ENCODE measurements at places on chromosomes 1 and 21. TPM values are rescaled to one million over a fixed set of nuclear protein-coding genes. Genes with fewer than 3 reads are reported as not detected.
A peak's percentile ranks its signal among the peaks of the same experiment; 100 is the strongest.

DNA sequence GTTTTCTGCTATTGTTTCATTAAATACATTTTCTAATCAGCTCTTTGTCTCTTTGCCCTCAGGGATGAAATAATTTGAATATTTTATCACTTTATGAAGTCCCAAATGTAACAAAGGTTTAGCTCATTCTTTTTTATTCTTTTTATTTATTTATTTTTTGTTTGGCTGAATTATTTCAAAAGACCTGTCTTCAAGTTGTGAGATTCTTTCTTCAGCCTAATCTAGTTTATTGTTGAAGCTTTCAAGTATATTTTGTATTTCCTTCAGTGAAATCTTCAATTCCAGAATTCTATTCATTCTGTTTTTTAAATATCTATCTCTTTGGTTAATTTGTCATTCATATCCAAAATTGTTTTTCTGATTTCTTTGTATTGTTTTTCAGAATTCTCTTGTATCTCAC lies 10.8 kb downstream of the LY9 start:
- DNase-seq, result no peak

DNA sequence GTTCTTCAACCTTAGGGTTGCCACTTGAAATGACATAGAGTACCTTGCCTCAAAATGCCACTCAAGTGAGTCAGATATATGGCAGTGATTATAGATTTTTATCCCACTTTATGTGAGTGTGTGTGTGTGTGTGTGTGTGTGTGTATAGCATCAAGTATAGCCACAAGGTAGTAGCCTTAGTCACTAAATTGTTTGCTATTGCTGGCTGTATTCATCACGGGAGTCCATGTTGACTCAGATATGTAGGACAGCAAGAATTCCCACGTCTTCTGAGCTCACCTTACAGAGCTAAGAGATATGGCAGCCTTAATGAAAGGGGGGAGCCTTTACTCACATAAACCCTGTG lies 9.3 kb downstream of the ETS2 start:
- no peak for DNase-seq

- DNase-seq, result no peak
Measured at GRCh38 chr1:229629261-229629660, 3.2 kb downstream of the URB2 start.

DNA sequence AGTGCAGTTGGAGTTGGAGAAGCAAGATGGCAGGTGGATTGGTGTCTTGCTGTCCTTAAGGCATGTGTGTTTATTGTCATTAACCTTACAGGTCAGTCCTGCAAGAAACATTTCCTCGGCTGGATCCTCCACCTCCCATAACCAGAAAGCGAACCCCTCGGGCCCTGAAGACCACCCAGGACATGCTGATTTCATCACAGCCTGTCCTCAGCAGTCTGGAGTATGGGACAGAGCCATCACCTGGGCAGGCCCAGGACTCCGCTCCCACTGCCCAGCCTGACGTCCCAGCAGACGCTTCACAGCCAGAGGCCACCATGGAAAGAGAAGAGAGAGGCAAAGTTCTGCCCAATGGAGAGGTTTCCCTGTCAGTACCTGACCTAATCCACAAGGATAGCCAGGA lies 1.6 kb downstream of the C1orf226 start:
- DNase-seq, result no peak

DNA sequence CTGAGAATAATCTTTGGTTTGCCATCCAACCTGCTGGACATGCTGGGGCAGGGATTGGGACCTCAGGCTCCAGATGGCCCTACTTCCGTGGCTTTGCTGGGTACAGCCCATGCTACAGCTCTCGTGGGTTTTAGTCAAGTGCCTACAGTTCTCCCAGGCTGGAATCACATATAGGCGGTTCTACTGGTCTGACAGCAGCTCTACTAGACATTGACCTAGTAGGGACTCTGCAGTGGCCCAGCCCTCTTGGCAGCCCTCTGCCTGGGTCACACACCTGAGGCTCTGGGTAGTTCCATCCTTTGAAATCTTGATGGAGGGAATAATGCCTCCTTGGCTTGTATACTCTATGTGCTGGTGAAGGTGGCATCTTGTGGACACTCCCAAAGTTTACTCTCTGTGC lies 72.2 kb downstream of the PGM1 start:
- no peak for DNase-seq

DNA sequence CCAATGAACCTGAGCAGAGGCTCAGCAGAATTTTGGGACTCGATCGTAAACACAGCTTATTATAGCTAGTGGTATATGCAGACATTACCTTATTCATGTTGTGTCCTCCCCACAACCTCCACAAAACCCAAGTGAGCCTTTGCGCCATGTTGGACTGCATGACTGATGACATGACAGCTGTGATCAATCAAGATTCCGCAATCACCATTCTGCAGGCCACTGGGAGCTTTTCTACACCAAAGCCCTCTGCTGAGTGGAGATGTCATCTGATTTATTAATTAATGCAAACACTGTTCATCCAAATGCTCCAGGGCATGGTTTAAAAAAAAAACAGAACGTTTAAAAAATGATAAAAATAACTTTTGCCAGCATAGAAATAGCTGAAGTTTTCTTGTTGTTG lies 7.9 kb upstream of the SRP9 start:
- no peak for DNase-seq

DNA sequence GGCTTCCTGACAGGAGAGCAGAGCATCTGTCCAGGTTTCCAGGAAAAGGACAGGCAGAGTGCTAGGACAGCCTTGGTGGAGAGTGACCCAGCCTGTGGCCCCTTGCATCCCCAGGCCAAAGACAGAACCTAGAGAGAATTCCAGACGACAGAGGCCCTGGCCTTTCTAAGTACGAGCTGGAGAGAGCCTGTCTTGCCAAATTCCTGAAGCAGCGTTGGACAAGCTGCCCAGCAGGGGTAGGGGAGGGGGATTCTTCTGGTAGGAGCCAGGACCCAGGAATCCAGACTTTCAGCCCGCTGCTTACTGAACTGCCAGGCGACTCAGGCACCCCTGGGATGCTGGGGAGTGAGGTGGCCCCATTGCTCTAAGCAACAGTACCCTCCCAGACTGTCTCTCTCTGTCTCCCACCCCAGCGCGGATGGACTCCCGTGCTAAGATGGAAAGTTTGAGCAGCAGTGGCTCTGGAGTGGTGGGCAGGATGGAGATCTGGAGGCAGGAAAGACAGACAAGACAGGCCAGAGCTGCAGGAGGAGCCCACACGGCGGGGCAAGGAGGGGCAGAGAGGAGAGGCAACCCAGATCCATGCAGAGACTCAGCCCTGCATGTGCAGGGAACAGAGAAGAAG lies 8.8 kb upstream of the PEAR1 start:
- DNase-seq, result no peak

DNA sequence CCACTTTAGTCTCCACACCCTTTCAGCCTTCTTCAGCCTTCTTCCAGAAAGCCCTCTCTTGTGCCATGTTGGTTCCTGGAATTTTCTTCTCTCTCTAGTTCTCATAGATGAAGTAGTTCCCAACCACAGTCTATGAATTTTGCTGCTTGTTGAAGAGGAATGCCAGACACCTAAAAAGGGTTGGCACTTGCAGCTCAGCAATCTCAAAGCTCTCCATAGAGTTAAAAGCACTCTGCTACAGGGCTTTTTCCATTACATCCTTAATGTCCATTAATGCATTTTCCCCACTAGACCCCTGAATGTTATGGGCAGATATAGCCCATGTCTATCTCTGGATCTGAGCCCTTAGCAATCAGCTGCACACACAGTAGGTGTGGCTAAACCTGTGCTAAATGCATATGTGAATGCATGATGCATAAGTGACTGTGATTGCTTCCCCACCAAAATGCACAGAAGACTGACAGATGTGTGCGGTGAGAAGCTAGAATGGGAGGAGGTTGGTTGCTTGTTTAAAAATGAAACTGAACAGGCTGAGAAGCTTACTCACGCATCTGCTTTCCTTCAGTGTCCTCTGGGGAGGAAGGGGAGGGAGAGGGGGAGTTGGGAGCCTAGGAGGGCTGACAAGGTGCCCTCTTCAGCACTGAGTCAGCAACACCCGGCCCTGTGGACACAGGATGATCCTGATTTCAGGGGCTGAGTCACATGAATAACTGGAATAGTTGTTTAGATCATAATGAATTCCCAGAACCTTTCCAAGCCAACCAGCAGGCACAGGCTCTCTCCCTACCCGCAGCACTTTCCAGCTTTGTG lies 146.1 kb upstream of the FGGY start:
- DNase-seq, result no peak

DNA sequence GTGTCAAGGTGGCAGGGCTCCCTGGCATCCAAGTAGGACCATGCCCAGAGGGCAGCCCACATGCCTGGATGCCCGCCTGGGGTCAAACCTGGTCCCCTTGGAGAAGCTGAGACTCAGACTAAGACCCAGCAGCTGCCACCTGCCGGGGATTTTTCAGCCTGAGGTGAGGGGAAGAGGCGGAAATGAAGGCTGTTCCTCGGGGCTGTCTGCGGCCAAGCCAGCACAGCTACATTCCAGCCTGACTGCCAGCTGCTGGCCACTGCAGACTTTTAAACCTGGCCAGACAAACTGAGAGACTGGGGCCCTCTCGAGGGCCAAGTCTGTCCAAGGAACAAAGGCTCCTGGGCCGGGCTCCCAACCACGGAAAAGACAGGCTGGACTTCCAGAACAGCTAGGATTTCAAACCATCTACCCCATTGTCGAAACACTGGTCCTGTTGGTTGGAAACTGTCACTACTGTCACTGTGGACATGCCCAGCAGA lies 21.9 kb upstream of the PLEKHG5 start:
- no peak for DNase-seq

- no peak for DNase-seq
Measured at GRCh38 chr1:240282061-240282830, 190.6 kb downstream of the FMN2 start.

DNA sequence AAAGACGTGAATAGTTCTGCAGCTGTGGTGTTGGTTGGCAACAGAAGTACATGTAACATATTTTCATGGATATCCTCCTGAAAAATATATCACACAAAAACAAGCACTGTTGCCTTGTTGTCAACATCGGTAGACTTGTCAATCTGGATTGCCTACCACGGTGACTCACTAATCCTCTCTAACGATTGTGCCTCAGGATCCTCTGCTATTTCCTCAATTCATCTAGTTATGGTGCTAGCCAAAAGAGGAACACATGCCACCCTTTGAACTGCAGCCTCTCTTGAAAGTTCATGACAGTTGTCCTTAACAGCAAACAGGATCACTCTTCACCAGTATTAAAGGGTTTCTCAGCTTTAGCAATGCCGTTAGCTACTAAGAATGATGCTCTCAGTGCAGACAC lies 25.7 kb downstream of the RASAL2 start:
- no peak for DNase-seq

- DNase-seq, result no peak
Measured at GRCh38 chr1:152497273-152497672, 13.3 kb upstream of the LCE5A start.

GRCh38 chr1:64744492-64745180 lies at the start of gene RAVER2:
RAVER2 (plus strand) TSS chr1:64745075; CDS start chr1:64745173, 98 bp downstream.
- peak; percentile 54 for DNase-seq

GRCh38 chr21:33430858-33431257 lies 27.6 kb downstream of the IFNGR2 start:
- DNase-seq, result no peak

- no peak for DNase-seq
Measured at GRCh38 chr1:234108921-234109320, 204.4 kb downstream of the SLC35F3 start.

- no peak for DNase-seq
Measured at GRCh38 chr1:59025898-59026426, 242.1 kb upstream of the JUN start.

DNA sequence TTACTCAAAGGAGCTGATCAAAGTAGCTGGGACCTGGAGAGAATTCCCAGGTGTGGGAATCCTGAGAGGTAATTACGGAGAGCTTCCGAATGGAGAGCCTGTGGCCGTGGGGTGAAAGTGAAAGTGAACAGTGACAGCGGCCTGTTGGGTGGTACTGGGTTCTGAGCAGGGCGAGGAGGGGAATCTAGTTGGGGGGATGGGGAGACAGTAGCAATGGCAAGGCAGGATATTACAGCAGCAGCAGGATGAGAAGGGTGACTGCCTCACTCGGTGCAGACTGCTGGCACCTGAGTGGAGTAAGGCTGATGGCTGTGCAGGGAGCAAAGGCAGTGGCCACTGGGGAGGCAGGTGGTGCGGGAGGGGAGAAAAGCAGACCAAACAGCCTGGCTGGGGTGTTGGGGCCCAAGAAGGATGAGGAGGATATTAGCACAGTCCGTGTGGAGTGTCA lies 70.3 kb upstream of the PRDX6 start:
- no peak for DNase-seq

DNA sequence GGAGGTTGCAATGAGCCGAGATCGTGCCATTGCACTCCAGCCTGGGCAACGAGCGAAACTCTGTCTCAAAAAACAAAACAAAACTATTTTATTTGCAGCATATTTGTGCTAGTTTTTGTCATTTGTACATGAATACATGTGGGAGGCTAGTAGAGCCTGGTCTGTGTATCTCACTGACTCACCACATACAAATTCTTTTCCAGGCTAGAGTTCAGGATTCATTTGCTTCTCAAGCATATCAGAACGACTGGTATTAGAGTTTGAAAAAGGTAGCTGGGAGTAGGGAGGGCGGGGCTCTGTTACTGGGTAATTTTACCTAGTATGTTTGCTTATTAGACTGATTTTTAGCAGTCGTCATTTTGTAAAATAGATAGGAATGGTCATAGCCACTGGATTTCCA lies 4.5 kb upstream of the TOR3A start:
- no peak for DNase-seq

DNA sequence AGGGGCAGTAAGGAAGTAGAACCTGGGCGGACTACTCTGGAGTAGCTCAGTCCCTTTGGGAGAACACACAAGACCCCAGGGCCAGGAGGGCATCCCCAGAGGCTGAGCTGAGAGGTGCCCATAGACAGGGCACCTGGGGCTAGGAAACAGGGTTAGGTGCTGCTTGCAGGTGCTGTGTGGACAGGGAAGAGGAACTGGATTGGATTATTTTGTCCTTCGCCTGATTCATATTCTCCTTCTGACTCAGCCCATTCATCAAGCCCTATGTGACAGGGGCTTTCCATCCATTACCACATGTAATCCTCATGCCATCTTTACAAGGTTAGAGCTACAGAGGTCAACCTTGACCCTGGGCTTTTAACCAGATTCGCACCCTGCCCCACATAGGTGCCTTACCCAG lies 183.9 kb downstream of the C1orf94 start:
- no peak for DNase-seq

GRCh38 chr1:6867321-6867720 lies 82.1 kb downstream of the CAMTA1 start:
- no peak for DNase-seq

- no peak for DNase-seq
Measured at GRCh38 chr1:43074244-43074643, 97.8 kb downstream of the EBNA1BP2 start.

The UBL4B gene
- not detected for total RNA-seq

The SFT2D2 gene
- total RNA-seq, result 50.0 TPM

The PRAMEF26 gene
- not detected for total RNA-seq

The B3GALT2 gene
- total RNA-seq, result 0.93 TPM

The IGSF3 gene
- 0.13 TPM for total RNA-seq

The FNDC10 gene
- 3.7 TPM for total RNA-seq

The MX2 gene
- total RNA-seq, result 125 TPM

The VWA5B1 gene
- total RNA-seq, result not detected

The LRRC71 gene
- total RNA-seq, result not detected

The SELL gene
- 549 TPM for total RNA-seq

The IGFN1 gene
- total RNA-seq, result not detected

The DNASE2B gene
- total RNA-seq, result not detected

The CD48 gene
- 272 TPM for total RNA-seq

The ELOVL1 gene
- 30.8 TPM for total RNA-seq

The UTS2 gene
- not detected for total RNA-seq

The SPATA21 gene
- not detected for total RNA-seq
